ENCODE measurements at places on chromosomes 1 and 21.

- peak; percentile 68 for DNase-seq
Observed at GRCh38 chr1:39919545-39919944, 17.8 kb upstream of the MYCL start.

DNA sequence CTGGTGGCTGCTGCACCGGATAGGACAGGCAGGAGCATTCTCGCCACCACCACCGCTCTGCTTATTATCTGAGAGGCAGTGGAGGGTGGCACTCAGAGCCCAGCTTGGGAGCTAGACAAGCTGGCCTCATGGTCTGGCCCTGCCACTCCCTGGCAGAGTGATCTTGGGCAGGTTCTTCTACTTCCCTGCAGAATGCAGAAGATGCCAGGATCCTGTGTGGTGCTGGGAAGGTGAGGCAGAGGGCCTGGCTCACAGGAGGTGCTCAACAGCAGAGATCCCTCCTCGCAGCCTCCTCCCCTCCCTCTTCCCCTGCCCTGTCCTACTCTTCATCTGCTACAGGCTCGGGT lies 60.4 kb downstream of the ARHGEF10L start:
- DNase-seq = no peak

DNA sequence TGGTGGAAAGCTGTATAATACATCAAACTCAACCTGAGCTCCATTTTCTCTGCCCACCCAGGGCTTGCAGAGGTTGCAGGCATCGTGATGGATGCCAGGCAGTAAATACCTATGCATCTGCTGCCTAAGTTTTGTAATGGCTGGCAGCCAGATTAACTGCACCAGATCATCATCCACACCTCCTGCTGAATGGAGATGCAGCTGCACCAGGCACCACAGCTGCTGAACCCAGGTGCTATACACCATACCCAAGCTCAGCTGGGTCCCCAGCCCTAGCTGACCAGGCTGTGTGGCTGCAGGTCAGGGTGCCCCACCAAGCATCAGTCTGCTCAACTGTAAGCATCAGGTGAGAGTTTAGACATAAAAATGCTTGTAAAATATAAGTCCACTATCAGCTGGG lies 6.7 kb upstream of the SNAPIN start:
- no peak for DNase-seq

GRCh38 chr1:21123287-21123948 lies 53.3 kb downstream of the EIF4G3 start:
- no peak for DNase-seq

- peak; percentile 73 for DNase-seq
Observed at GRCh38 chr1:115098979-115099692, 9.8 kb upstream of the TSPAN2 start.

GRCh38 chr1:156524481-156524869 lies 23.9 kb upstream of the MEF2D start:
- DNase-seq = peak; percentile 24

GRCh38 chr1:198638894-198639635 lies at the start of gene PTPRC:
Gene PTPRC, plus strand, starts transcription at chr1:198639040. Its CDS starts 229 bp downstream, at chr1:198639269.
- DNase-seq = peak; percentile 91

GRCh38 chr1:178036090-178036489 lies 57.8 kb upstream of the RASAL2 start:
- DNase-seq = no peak

DNA sequence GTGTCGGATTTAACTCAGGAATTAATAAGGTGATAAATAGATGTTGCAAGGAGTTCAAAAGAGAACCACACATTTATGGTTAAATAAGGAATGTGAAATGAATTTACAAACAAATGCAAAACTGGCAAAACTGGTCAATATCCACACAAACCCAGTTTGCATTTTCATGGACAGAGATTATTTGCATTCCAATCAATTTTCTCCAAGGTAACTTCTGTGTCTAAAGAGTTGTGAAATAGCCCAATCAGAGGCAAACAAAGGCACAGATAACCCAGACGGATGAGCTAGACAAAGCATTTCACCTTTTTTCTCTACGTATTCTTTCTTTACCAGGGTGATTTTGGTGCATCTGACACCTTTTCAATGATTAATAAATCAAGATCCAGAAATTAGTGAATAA lies 63.9 kb downstream of the MAP3K7CL start:
- DNase-seq = no peak

DNA sequence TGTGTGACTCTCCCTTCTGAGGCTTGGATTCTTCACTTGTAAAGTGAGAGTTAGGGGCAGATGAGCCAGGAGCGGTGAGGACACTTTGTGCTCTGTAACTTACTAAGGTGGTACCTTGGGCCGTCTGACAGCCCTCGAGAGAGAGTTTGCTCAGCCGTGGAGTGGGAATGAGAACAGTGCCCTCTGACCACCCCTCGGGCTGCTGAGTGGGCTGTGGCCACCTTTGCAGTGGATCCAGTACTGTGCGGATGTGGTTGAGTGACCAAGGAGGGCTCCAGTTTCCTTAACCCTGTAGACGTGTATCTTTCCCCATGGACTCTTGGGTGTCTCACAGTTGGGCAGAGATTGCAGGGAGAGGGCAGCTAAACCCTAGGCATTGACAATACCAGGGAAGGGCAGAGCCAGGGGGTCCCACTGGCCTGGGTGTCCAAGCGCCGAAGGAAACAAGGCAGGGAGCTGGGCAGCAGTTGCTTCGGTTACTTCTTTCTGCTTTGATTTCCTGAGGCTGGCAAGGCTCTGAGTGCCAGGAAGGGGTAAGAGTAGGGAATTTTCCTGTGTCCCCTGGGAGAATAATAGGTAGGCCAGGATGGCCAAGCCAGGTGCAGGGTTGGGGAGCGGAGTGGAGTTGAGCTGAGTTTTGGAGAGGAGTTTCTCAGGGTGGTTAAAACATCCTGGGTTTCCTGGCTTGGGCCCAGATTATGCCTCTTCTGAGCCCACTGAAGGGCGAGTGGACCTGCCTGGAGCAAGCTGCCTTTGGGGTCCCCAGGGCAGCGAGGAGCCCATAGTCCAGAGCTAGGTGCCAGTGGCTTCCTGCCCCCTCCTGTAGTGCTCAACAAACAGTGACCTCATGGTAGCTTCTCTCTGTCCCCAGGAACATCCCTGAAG lies 27.6 kb downstream of the HMGCS2 start:
- DNase-seq = no peak

- peak; percentile 65 for DNase-seq
Observed at GRCh38 chr1:246753670-246754535, 29.7 kb downstream of the SCCPDH start.

DNA sequence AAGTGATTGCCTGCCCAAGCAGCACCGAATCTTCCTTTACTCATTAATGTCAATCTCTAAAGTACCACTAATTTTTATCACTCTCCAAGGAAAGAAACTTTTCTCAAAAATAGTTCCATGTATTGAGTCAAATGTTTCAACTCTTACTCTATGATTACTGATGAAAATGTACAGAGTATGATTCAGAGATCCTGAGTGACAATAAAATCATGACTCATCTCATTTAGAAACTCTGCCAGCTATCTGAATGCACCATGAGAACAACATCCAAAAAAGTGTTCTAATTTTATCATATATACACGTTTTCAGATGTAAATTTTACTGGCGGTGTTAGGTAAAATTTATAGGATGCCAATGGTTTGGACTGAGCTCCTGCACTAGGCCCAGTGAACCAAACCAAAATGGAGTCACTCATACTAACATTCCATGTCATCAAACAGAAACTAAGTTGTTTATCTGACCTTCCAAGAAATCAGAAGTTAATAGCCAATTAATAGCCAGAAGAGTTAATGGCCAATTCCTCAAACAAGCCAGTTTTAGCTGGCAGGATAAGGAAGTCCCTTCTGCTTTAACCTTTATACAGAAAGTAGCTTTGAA lies 22.6 kb downstream of the PLPPR5 start:
- DNase-seq = no peak

GRCh38 chr1:235325139-235325538 lies 2.8 kb downstream of the ARID4B start:
- DNase-seq = no peak

DNA sequence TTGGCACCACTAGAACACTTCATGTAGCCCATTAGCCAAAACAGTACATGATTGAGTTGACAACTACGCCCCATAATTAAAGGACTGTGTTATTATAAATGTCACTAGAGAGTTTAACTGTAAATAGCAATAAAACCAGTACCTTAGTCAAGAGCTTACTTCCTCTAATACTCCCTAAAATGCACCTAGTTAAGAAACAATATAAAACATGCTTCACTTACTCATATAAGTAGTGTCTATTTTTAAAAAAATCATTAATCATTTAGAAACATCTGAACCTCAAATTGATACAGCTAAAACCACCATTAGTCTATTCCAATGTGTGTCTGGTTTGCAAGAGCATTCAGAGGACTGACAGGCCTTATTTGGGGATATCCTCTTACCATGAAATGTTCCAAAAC lies 25.3 kb downstream of the PTP4A2 start:
- DNase-seq = peak; percentile 74

GRCh38 chr1:165494949-165495857 lies 48.6 kb upstream of the LRRC52 start:
- no peak for DNase-seq

DNA sequence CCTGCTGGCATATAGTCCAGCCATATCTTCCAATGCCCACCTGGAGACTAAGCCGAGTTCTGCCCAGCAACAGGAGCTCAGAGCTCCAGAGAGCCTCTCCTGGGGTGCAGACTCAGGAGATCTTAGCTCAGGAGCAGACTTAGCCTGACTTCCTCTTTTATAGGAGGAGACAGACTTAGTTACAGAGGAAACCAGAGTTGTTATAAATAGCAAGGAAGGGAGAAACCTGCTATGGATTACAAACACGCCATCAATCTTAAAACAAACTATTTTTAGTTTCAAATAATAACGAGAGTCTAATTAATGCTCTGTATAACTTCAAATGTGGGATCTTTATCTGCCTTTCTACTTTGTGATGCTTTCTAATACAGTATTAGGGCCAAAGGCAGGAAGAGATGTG lies 3.3 kb upstream of the KIF21B start:
- DNase-seq = no peak

DNA sequence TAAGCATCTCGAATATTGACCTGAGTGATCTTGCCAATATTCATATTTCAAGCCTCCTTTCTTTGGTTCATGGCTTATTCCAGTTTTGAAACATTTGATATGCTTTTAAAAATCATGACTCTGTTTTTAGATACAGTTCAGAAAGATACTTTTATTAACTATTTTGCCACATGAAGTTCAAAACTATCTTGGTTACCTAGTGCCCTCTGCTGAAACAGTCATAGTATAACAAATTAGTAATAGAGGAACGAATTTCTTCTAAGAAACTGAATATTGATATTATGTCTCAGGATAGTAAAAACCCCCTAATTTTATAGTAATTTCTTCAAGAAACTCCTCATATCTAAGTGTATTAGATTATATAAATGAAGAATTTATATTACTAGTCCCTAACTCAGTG lies 52.6 kb upstream of the RC3H1 start:
- peak; percentile 5 for DNase-seq

DNA sequence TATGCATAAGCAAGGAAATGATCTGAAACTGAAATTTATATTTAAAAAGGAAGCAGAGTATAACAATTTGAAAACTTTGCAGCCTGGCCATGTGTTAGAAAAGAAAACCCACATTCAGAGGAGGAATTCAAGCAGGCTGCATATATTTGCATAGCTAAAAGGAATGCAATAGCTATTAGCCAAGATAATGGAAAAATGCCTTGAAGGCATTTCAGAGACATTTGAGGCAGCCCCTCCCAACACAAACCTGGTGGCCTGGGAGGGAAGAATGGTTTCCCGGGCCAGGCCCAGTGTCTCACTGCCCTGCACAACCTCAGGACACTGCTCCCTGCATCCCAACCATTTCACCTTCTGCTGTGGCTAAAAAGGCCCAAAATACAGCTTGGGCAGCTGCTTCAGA lies 136.8 kb downstream of the TYW3 start:
- DNase-seq = no peak

DNA sequence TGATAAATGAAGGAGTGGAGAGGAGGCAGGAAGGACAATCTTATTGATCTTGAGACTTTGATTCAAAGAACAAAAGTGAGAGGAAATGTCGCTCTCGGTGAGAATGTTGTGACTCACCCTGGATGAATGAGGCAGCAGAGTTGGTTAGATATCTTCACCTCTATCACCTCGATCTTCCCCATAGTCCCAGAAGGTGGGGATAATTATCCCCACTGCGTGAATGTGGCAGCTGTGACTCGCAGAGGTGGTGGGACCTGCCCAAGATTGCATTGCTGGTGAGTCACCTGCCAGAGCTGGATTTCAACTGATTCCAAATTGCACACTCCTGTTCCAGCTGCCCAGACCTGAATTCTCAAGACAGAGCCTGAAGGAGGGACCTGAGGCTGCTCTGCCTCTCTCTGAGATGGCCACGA lies 105.0 kb downstream of the MATN1 start:
- peak; percentile 4 for DNase-seq

DNA sequence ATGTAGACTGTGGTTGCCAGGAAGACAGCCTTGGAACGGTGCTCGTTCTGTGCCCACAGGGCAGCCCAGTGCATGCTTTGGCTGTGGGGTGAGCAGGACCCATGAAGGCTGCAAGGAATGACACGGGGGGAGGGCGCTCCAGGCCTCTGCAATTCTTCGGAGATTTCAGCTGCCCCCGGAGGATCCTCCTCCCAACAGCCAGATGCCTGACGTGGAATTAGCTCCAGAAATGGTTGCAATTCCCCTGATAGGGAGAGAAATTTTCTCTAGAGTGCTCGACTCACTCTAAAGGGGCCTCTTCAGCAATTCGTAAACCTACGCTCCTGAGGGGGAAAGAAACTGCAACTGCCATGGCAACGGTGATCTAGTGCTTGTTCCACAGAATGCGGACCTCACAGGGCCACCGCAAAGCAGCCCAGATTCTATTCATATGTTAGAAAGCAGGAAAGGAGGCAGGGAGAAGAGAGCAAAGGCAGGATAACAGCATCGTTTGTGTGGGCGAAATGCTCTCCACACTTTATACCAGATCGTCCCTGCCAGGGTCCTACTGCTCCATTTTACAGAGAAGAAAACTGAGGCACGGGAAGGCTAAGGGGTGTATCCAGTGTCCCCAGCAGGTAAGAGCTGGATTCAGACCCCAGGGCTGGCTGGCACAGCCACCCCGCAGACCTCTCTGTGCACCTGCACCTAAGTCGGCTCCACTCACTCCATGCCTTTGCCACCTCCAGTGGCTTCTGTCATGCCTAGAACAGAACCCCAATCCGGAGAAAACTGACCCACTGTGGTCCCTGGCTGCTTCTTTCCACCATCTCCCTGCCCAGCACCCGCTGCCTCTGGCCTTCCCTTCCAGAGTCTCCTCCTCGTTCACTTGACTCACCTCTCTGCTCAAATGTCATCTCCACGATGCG lies 11.9 kb upstream of the PDE9A start:
- DNase-seq = no peak

DNA sequence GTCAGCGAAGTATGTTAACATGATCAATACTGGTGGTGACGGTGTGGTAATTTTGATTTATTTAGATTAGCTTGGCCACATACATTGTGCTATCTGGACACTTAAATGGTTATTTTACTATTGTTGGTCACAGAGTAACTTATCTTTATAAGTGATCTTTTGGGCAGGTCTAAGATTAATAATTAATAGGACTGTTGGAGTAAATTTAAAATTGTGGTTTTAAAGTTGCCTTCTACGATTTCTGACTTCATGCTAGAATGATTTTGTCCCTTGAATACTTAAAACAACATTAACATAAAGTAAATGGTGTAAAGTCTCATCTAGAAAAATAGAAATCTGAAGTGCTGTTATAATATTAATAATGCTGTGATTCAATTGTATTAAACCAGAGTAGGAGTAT lies 14.7 kb downstream of the SRRM1 start:
- no peak for DNase-seq

GRCh38 chr1:67748630-67749029 lies 63.6 kb downstream of the GADD45A start:
- no peak for DNase-seq

- DNase-seq = no peak
Observed at GRCh38 chr1:108627256-108627655, 33.6 kb downstream of the HENMT1 start.
